ENCODE measurements at places on chromosomes 6 and 20.
A peak's percentile ranks its signal among the peaks of the same experiment; 100 is the strongest.

DNA sequence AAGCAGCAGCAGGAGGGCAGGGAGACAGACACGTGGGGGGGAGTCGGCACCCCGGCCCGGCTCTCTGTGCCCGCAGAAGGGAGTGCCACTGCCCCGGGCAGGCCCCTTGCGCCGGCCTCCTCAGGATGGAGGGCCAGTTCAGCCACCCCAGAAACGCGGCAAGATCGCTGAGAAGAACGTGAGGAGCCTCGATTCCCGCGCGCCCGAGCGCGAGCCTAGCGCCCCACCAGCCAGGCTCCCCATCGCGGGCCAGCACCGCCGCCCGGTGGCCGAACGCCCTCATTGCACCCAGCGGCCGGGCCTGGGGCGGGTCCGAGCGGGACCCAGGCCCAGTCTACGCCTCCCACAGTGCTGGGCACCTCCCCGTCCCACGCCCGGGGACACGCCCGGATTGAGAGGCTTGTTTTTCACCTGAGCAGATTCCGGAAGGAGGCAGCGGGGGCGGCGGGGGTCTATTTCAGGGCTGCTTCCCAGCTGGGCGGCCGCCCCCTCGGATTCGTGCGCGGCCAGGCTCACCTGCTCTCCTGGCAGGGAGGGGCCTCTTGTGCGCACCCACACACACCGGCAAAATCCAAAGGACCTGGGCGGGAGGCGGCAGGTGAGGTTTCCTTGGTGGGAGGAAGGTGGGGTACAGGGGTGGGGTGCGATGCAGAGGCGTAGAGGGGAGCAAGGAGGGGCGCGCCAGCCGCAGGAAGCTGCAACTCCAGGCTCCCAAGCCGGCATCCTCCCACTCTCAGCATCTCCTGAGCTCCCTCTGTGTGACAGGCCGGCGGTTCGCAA lies 9.0 kb upstream of the GRM4 start:
- peak; percentile 30 for DNase-seq

- no peak for DNase-seq
Measured at GRCh38 chr6:16020259-16020658, 108.6 kb upstream of the MYLIP start.

GRCh38 chr20:10609276-10609675 lies 64.5 kb downstream of the JAG1 start:
- no peak for DNase-seq

GRCh38 chr20:8536262-8536618 lies 404.2 kb downstream of the PLCB1 start:
- DNase-seq = no peak

GRCh38 chr6:159929819-159930218 lies 39.0 kb downstream of the MAS1 start:
- peak; percentile 45 for DNase-seq

DNA sequence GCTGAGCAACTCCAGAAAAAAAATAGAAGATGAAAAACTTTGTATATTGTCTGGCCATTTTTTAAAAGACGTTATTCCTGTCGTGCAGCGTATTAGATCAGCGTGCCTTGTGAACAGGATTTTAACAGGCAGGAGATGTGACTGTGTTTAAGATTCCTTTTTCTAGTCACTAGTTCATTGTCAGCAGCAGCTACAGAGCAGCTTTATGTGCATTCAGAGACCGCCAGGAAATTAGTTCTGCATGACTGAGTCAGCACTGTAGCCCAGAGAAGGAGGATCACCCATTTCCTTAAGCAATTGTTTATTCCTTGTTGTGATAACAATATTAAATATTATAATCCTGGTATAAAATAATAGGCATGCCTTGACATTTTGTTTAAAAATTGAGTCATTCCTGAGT lies 75.4 kb upstream of the ADGRB3 start:
- DNase-seq = no peak

GRCh38 chr20:17964073-17964472 lies 4.5 kb downstream of the SNX5 start:
- DNase-seq = no peak

DNA sequence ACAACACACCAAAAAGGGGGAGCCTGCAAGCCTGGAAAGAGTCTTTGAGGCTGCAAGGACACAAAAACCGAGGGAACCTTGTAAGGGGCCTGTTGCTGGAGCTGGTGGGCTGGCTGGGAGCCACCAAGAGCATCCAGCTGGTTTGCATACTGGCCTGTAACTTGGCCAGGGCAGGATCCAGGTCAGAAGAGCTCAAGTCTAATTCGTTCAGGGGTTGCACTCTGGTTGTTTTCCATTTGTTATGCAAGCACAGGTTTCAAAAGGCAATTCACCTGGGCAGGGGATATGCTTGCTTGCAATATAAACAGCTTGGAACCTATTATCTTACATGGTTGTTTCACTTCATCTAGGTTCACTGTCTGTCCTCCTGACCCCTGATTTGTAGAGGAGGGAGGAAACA lies 98.3 kb upstream of the GCM1 start:
- no peak for DNase-seq

DNA sequence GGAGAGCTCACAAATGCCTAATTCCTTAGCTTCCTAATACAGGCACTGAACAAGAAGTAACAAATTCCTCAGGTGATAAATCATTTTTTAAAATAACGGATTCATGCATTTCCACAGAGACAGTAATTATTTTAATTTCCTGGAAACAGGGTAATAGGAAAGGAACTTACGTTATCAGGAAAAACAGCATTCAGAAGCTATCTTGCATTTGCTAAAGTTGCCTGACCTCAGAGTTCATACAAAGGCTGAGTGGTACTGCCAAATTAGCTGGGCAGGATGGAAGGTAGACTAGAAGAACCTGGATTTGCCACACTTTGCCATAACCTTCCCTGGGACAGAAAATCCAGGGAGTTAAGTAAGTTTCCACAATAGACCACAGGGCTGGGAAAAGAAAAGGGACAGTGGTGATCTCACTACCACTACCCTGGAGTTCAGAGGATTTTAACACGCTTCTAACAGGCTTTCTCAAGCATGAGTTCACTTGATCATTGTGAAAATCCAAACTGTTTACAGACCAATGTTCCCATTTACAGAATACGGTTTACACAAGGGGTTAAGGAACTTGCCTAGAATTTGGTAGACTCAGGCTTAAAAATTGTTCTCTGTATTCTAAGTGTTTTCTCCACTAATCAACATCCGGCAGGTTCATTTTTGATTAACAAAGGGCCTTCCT lies 57.0 kb downstream of the KIF13A start:
- no peak for DNase-seq

DNA sequence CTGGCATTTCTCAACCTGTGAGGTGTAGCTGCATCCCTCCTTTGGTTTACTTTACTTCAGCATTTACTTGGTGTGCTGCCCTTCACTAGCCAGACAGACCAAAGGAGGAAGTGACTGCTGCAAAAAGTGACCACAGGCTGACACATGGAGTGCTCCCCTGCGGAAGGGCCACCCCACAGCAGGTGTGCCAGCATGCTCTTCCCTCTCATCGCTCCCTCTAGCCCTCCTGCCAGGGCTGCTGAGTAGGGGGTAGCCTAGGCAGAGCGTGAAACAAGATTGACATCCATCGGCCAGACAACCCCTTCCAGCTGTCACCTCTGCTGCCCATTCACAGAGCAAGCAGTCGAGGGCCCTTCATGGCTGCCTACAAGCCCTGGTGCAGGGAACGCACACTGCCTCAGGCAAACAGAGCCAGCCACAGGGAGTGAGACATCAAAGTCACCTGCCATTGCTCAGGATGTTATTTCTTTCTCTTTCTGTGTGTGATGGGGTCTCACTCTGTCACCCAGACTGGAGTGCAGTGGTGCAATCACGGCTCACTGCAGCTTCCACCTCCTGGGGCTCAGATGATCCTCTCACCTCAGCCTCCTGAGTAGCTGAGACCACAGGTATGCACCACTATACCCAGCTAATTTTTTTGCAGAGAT lies 102.0 kb upstream of the RPS6KA2 start:
- DNase-seq = no peak

All from NCI-H187 (cell line).